ENCODE measurements at places on chromosomes 2 and 18. TPM values are rescaled to one million over a fixed set of nuclear protein-coding genes. Genes with fewer than 3 reads are reported as not detected.

SRD5A2 gene
- polyA plus RNA-seq = under 0.01 TPM

CRYBA2 gene
- polyA plus RNA-seq = 12.9 TPM

MAB21L4 gene
- 0.48 TPM for polyA plus RNA-seq

WDR35 gene
- 2.2 TPM for polyA plus RNA-seq

GPR17 gene
- polyA plus RNA-seq = 1.8 TPM

ABCG8 gene
- polyA plus RNA-seq = 0.12 TPM

All from adipose tissue (tissue), 3 donors.